ENCODE measurements at places on chromosomes 7 and 10.

GRCh38 chr10:28396331-28396730 is 93.5 kb upstream of the MPP7 start:
- no peak for DNase-seq

DNA sequence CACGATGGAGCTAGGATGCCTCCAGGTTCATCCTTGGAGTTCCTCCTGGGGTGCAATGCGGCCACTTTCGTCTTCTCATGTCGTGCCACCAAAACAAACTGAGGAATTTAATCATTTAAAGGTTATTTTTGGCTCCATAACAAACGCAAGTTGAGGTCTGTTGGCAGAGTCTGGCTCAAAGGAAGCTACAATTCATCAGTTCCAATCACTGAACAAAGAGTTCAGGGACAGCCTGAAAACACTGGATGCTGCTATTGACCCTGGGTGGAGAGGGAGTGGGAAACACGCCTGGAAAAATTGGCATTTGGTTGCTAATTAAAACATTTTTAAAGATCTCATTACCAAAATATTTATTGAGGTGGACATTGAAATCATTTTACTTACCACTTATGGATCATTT is 11.4 kb upstream of the MGMT start:
- DNase-seq: no peak

DNA sequence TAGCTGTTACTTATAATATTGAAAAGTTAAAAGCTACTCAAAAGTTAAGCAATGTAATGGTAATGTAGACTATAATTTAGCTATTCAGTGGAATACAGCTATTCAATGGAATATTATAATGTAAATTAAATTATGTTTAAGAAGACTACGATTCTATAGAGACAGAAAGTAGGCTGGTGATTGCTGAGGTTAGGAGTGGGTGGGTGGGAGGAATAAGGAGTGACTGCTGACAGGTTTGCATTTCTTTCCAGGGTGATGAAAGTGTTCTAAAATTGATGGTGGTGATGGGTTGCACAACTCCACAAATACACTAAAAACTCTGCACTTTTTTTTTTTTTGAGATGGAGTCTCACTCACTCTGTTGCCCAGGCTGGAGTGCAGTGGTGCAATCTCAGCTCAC is 21.4 kb downstream of the DENND2A start:
- no peak for DNase-seq

DNA sequence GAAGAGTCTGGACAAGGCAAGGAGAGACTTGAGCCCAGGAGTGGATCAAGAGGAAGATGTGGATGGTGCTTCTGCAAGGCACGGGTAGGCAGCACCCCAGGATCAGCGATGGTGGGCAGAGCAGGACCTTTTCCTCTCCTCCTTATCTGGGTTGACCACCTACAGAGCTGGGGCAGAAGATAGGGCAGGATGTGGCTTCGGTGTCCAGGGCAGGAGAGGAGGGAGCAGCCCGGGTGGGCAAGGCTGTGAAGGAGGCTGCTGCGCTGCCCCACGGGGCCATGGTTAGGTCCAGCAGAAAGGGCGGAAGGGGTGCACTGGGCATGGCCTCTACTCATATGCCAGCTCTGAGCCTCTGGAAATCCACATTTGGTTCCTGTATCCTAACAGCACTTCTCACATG is 20.0 kb upstream of the PARP12 start:
- no peak for DNase-seq

- peak; percentile 88 for DNase-seq
These were observed 975 bp upstream of the USP54 start for GRCh38 chr10:73591935-73592699.

DNA sequence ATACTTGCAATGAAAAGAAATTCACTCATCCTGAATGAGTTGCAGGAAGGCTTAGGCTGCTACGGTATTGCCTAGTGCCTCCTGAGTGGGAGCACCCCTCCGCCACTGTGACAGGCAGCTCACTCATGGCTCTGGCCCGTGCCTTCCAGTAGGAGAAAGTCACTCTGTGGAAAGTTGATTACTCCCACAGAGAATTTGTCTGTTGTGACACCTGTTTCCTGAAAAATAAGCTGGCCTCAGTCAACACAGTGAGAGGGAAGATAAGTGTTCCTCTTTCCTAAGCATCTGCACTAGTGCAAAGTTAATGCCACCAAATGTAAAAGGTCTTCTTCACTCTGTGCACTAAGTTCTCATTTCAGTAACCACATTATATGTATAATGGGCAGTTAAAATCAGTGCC is 158.8 kb upstream of the INHBA start:
- DNase-seq: no peak

GRCh38 chr10:12720217-12720981 is 281.1 kb downstream of the CCDC3 start:
- DNase-seq: peak; percentile 20

- DNase-seq: no peak
These were observed 762.8 kb downstream of the GATA3 start for GRCh38 chr10:8817299-8817698.

GRCh38 chr7:29926216-29926615 is 63.4 kb downstream of the SCRN1 start:
- DNase-seq: no peak

GRCh38 chr7:27697861-27698430 is 35.3 kb upstream of the HIBADH start:
- DNase-seq: no peak

GRCh38 chr10:114520453-114520852 is 116.2 kb upstream of the AFAP1L2 start:
- no peak for DNase-seq

- DNase-seq: no peak
These were observed 420.1 kb upstream of the MGMT start for GRCh38 chr10:129046962-129047361.

DNA sequence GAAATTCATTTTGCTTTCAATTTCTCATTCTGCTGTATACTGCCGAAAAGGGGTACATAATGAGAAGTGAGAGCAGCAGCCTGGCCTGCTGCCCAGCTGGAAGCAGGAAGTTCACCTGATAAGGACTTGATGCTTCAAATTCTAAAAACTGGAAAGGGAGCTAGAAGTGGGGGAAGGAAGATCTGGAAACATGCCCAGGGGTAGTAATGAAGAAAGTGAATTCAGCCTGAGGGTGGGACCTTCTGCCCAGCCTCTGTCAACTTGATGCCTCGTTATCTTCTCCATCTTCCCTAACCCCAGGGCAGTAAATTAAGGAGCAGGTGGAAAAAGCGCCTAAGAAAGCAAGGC is 69.4 kb downstream of the ARMH3 start:
- no peak for DNase-seq

DNA sequence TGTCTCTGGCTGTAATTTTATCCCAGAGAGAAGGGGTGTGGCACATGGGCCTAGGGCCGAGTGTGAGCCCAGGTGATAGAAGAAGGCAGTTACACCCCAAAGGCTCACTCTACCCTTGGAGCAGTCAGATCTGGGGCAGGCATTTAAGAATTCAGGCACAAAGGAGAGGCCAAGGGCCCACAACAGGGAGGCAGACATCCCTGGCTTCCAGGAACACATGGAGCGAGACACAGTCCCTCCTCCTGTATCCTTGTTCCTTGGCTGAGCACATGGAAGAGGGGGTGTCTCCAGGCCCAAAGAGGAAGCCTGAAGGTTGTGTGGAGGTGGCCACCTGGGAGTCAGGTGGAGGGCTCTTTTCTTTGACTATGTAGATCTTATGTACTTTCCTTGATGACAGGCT is 286.2 kb downstream of the RPS24 start:
- DNase-seq: no peak

DNA sequence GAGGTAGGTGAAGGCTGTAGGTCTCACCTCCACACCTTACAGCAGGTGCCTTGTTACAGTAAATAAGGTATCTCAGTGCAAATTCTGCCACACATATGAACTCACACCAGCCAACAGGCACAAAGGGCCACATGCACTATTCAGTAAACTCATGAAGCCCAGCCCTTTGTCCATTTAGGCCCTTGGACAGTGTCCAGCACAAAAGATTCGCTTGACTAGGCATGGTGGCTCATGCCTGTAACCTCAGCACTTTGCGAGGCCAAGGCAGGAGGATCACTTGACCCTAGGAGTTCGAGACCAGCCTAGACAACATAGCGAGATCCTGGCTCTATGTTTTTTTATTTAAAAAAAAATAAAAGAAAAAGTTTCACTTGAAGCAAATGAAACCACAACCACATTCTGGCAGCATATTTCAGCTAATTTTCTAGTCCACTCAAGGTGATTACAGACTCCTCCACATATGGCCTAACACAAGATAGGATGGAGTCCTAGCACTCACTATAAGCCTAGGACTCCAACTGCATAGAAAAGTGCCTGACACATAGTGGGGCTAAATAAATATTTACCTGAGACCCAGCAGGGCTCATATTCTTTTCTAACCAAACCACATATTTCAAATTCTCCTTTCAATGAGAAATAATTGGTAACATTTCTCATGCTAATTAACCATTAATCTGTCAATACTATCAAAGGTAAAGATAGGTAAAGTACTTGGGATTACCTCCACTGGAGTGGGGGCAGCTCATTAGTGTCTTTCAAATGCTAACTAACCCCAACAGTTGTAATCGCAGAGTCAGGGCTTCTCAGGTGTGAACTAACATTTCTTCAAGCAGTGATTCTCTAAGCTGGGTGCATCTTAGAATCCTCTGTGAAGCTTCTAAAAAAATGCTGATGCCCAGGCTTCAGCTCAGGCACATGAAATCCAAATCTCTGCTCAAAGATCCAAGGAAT is 4.5 kb upstream of the ANKRD1 start:
- peak; percentile 55 for DNase-seq

DNA sequence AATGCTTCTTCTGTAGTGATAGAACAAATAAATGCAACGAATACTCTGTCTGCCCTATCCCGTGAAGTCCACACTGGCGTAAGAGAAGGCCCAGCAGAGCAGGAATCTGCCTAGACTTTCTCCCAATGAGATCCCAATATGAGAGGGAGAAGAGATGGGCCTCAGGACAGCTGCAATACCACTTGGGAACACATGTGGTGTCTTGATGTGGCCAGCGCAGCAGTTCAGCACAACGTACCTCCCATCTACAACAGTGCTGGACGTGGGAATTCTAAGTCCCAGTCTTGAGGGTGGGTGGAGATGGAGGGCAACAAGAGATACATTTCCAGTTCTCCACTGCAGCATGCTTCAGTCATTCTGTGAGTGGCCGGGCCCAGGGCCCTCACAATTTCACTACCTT is 45.8 kb downstream of the FIGNL1 start:
- peak; percentile 59 for DNase-seq

GRCh38 chr10:22557321-22557720 is 157.1 kb downstream of the PIP4K2A start:
- DNase-seq: no peak
